Esophagus squamous epithelium (tissue), 5 donors: ENCODE measurements at places on chromosomes 6 and 20.

GRCh38 chr6:116633685-116634084 is 17.4 kb downstream of the RSPH4A start:
- no peak for DNase-seq

DNA sequence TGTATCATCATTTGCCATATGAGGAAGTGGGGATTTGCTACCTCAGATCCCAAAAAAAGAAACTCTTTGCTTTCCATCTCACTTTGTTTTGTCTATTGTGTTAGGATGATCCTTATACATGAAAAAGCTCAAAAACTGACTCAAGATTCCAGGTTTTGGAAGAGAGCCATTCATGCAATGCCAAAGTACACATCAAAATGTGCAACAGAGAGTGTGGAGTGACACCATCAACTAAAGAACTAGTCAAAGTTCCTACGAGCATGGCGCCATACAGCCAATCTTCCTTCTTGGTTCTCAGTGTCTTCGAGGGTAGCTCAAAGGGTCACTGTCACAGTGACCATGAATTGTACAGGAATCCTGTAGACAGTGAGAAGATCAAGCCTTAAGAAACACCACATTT is 255.8 kb upstream of the SASH1 start:
- no peak for DNase-seq

- DNase-seq, result no peak
Observed at GRCh38 chr6:4615891-4616290, 160.3 kb upstream of the CDYL start.

DNA sequence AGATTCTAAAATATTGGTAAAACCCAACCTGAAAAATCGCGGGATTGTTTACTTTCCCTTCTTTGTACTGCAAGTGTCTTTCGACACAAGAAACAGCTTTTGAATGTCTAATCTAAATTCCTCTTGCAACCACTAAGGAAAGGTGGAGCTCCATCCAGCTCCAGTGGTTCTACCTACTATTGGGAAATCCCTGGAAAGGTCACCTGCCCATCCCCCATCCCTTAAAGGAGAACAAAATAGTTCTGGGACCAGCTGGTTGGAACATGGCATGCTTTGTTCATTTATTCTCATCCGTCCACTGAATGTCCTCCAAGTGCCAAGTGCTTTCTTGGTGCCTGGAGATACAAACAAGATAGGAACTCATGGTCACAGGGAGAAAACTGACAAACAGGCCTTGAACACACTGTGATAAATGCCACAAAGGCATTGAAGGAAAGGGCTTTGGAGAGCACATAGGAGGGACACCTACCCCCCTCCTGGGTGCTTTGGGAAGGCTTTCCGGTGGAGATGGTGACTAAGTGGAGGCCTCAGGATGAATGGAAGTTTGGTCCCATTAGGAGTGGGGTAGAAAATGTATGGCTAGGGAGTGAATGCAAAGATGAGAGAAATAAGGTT is 2.3 kb upstream of the CITED2 start:
- no peak for DNase-seq

DNA sequence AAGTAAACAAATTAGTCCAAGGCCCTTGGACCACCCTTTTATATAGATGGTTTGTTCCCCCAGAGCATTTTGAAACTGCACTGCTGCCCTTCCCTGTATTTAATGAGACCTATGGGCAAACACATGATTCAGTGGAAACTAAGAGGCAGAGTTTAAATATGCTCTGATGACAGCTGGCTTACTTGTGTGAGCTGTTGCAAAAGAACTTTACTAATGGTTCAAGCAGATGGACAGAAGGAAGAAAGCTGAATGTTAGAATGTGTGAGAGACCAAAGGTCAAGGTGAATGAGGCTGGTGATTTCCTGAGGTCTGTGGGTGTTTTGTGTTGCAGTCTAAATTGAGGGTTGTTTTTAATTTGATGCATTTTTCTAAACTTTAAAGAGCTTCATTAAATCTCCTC is 123.0 kb upstream of the CEP162 start:
- DNase-seq, result no peak

DNA sequence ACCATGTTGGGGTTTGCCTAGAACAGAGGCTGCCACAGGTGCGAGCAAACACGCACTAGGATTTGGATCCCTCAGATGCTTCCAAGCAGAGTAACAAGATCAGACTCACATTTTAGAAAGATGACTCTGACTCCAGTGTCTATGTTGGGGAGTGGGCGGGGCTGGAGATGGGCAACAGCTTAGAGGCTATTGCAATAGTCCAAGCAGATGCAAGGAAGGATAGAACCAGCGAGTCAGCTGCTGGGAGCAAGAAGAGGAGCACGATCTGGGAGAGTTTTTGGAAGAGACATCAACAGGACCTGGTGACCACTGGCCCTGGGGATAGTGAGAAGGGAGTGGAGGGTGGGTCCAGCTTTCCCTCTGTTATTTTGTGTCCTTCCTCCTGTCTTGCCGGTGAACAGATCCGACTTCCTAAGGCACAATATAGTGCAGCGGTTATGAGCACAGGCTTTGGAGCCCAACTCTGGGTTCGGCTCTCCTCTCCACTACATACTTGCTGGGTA is 52.7 kb downstream of the FGD2 start:
- DNase-seq, result no peak

- no peak for DNase-seq
Observed at GRCh38 chr6:25487012-25487411, 165.0 kb upstream of the SCGN start.
